Fibroblast of pulmonary artery (primary cell): ENCODE measurements at places on chromosomes 1 and 21.

GRCh38 chr1:216739793-216740192 lies 16.6 kb upstream of the ESRRG start:
- no peak for DNase-seq

DNA sequence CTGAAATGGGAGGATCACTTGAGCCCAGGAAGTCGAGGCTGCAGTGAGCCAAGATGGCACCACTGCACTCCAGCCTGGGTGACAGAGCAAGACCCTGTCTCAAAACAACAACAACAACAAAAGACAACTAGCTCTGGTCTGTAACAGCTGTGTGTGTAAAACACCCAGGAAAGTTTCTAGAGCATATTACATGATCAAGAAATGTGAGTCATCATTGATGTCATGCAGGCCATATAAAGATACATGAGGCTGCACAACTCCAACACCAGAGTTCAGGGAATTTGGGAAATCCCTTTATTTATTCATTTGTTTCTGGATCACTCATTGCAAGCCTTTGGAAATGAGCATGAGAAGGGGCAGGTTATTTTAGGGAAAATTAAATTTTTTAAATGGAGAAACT lies 50.3 kb upstream of the CTPS1 start:
- DNase-seq: peak; percentile 43

- no peak for DNase-seq
These were observed 9.1 kb upstream of the C1orf159 start for GRCh38 chr1:1124786-1125642.

DNA sequence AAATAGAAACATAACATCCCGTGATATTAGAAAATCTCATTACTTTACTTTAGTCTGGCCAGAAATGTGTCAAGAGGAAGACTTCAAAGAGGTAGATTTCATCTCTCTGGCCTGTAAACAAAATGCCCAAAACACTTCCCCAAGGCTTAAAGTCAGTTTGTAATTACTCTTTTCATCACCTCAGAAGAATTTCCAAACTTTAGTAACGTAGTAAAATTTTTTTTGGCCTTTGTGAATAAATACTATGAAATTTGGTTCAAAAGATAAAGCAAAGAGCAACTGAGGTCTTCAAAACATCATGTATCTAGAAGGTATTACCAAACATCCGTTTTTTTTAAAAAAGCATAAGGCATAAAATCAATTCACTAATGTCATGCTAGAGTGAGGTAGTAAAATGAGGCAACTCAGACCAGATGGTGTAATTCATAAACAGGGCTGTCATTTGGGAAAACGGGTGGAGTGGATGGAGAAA lies 51.4 kb downstream of the LEPR start:
- DNase-seq: no peak
